ENCODE measurements at places on chromosomes 12 and 14.

- DNase-seq = no peak
Measured at GRCh38 chr12:71440345-71440762, 756 bp downstream of the LGR5 start.

GRCh38 chr12:2690348-2691005, 104.3 kb upstream of the FKBP4 start:
- DNase-seq = no peak

DNA sequence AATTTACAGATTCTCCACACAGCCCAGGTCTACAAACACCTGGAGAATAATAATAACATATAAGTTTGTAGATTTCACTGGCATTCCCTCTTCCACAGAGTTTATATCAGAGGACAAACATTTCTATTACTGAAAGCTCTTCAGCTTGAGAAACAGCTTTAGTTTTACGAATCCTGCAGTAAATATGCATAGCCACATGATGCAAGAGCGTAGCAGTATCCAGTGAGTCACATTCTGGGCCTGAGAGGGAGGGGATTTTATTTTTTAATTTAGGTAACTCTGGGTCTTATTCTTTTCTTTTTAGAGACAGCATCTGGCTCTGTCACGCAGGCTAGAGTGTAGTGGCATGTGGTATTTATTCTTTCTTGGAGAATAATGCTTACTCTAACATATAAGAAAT, 1002.8 kb downstream of the TRHDE start:
- DNase-seq = no peak

DNA sequence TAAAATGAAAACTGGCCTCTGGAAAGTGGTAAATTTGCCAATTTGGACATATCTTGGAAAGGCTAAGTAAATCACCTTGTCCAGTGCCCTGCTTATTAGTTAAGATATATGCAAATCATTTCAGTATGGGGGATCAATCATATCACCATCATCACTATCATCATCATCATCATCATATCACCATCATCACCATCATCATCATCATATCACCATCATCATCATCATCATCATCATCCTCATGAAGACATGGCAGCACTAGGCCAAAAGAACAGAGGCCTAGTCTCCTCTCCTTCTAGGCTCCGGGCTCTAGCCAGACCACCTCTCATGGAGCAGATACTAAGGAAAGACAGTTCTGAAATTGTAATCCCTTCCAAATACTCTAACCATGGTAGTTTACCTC, 20.3 kb downstream of the OTX2 start:
- DNase-seq = no peak

DNA sequence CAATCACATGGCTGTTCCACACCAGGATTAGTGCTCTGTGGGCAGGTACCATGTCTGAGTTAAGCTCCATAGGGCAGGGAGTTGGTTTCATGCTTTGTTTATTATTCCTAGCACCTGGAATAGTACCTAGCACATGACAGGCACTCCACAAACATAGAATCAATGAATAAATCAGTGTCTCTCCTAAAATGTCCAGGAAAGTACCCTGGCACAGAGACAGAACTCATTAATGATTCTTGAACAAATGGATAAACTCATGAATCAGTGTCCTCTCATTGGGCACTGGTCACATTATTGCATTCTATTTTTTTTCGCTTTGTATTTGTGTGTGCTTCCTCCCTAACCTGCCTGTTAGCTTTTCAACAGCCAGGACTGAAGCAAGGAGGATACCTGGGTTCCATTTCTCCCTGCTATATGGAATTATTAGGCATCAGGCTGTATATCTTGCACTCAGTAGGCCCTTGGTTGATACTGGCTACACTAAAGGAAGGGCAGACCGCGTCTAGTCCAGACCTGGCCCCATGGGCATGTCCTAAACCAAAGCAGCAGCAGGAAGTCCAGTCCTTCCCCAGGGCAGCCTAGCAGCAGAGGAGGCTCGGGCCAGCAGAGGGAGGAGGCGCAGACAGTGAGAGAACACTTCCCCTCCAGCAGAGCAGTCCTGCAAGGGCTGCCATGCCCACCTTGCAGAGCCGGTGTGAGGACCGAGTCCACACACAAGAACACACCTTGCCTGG, 18.4 kb downstream of the HDAC7 start:
- DNase-seq = no peak
